ENCODE measurements at places on chromosomes 12 and 14. TPM values are rescaled to one million over a fixed set of nuclear protein-coding genes. Genes with fewer than 3 reads are reported as not detected.

- DNase-seq, result peak; percentile 45
Measured at GRCh38 chr14:64569138-64569631, 19.4 kb downstream of the PPP1R36 start.

DNA sequence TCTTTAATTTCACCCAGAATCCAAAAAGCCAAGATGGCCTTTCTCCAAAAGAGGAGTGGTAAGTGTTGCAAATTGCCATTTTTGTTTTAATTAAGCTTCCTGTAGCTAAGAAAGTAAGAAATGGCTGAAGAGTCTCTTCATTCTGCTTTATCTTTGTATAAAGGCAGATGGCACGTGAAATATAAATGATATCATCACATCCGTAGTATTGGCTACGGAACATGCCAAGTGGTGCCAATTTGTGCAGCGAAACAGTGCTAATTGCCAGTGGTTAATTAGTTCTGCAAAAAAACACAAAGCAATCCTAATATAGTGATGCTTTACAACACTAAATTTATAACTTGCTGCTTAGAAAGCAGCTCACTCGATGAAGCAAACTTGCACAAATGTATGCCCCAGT is 29.4 kb downstream of the PLEKHG7 start:
- no peak for DNase-seq

GRCh38 chr12:130922511-130922953 is 31.2 kb upstream of the ADGRD1 start:
- no peak for DNase-seq

Gene EML5
- total RNA-seq, result 0.82 TPM

Gene OR4K2
- not detected for total RNA-seq

Gene RNU6-8
- not detected for total RNA-seq

Gene TPPP2
- total RNA-seq, result not detected

Gene EFS
- total RNA-seq, result 0.05 TPM
